ENCODE measurements at places on chromosomes 4 and X.

- no peak for DNase-seq
These were observed 2.4 kb upstream of the FAM50A start for GRCh38 chrX:154441564-154441963.

DNA sequence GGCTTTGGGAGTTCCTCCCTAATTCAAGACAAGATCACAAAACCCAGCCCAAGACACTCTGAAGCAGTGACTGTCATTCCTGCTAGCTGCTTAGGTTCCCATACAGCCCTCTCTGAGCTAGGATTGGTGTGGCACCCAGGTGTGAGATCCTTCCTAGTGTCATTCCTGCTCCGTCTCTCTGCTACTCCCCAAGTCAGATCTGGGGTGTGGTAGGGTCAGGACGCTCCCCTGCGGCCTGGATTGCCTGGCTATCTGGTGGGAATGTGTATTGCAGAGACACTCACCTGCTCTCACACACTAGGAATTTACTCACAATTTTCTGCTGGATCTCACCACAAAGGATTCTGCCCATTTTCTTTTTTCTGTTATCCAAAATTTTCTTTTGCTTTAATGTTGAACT lies 560.8 kb upstream of the ATOH1 start:
- DNase-seq, result no peak

DNA sequence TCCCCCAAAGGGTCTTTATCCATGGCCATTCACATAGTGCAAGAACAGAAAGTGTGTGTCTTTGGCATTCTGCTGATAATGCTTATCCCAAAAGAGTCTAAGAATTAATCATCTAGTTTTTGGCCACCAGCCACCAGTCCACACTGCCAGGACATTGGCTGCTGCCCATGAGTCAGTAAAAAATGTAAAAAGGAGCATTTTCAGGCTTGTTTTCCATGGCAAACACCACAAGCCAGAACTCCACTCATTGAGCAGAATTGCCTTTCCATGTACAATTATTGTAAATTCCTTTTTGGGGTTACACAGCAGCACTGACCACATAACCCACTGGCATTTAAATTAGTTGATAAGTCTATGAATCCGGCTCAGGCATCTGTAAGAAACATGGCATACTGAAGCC lies 89.2 kb upstream of the PRDX4 start:
- DNase-seq, result no peak

- no peak for DNase-seq
These were observed 76.3 kb downstream of the PTTG2 start for GRCh38 chr4:38036548-38036947.

GRCh38 chr4:64251781-64252180 lies 157.5 kb downstream of the TECRL start:
- no peak for DNase-seq

GRCh38 chr4:41319553-41319952 lies 62.8 kb downstream of the UCHL1 start:
- no peak for DNase-seq

GRCh38 chr4:37383579-37384229 lies 139.2 kb downstream of the NWD2 start:
- peak; percentile 64 for DNase-seq

DNA sequence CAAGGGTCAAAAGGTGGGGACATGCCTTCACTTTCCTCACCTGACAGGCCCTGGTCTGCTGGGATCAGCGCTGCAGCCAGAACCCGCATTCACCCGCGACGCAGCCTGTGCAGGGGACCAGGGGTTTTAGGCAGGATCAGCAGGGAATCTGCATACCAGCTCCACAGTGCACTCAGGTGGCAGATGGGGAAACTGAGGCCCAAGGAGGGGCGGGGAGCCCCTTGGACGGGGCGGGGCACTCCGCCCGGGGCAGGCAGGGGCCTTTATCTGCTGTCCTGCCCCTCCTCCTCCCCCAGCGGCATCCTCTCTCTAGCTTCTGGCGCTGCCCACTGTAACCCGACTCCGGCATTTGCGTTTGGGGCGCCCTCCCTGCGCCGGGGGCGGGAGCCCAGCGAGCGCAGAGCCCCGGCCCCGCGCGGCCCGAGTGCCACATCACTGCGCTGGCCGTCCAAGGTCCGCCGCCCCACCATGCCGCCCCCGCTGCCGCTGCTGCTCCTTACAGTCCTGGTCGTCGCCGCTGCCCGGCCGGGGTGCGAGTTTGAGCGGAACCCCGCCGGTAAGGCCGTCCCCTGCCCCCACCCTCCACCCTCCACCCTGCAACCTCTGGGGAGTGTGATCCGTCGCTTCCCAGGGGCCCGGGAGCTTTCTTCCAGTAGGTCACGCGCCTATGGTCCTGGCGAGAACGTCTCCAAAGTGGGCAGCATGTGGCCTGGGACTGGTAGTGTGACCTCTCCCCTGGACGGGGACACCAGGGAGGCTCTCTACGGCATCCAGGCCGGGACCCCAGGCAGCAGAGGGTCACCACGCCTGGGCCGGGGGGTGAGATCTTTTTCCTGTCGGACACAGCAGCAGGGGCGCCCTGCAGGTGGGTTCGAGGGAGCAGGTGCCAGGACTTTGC lies at the start of gene CPZ:
Gene CPZ (plus strand): TSS at position 400 of the 898 bp plus-strand sequence. CDS start 69 bp downstream, at position 469.
- DNase-seq, result no peak

- no peak for DNase-seq
These were observed 313.1 kb downstream of the STK32B start for GRCh38 chr4:5364406-5364805.

GRCh38 chr4:86942185-86942666 lies 7.4 kb downstream of the AFF1 start:
- DNase-seq, result peak; percentile 77

DNA sequence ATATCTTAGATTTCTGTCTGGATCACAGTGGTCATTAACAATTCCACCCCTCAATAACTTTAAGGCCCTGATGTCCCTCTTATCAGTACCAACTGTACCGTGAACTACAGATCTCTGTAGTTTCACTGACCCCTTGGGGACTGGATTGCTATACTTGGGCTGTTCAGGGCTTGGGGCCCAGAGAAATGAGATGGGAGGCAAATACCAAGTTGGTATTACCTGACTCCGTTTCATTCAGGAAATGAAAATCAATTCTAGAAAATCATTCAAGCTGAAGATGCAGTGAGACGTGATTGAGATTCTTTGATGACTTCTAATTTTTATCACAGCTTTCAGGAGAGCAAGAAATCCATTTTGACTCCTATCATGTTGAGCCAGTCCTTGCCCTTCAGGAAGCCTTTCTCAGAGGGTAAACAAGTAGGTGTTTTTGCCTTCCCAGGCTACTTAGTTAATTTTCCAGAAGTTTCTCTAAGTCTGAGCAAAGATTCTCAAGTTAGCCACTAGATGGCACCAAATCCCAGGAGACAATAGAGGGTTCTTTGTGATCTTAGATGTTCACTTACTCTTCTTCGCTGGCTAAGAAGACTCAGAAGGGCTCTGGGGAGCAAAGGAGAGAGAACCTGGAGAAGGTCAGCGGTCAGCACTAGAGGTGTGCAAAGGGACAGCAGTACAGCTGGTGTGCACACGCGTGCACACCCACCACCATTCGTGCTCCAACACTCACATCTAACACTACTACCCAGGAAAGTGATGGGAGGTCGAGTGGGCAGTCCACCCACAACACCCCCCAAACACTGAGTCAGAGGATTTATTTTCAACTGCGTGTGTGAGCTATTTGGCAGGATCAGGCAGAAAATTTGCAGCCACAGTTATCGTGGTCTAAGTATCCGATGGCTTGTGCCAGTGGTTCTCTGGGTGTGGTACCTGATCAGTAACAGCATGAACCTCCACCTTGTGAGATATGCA lies 7.4 kb downstream of the HNRNPH2 start:
- peak; percentile 50 for DNase-seq

- DNase-seq, result peak; percentile 38
These were observed 51.7 kb downstream of the GASK1B start for GRCh38 chr4:158121161-158121579.

GRCh38 chr4:115489279-115489678 lies 375.9 kb upstream of the NDST4 start:
- no peak for DNase-seq

GRCh38 chr4:3199653-3200422 lies 49.1 kb upstream of the MSANTD1 start:
- no peak for DNase-seq

- no peak for DNase-seq
These were observed 17.1 kb upstream of the CD40LG start for GRCh38 chrX:136630881-136631280.

GRCh38 chr4:152100379-152101201 lies 339.8 kb upstream of the GATB start:
- DNase-seq, result no peak

DNA sequence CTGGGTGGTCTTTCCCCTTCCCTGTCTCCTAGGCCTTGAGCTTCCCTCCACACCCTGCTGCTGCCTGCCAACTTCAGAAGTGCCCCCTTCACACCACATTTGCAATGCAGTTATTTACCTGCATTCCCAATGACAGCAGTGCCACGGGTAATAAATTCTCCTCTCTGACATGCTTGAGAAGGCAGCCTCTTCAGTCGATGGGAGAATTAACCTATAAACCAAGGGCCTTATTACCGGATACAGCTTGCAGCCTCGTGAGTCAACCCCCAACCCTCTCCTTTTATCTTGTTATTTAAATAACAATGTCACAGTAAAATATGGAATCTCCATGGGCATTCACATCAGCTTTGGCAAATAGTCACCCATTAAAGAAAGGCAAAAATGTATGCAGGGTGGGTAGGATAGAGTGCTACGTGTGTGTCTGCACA lies 34.7 kb upstream of the LGI2 start:
- no peak for DNase-seq

- DNase-seq, result no peak
These were observed 207.3 kb downstream of the HS6ST2 start for GRCh38 chrX:132751063-132751690.

DNA sequence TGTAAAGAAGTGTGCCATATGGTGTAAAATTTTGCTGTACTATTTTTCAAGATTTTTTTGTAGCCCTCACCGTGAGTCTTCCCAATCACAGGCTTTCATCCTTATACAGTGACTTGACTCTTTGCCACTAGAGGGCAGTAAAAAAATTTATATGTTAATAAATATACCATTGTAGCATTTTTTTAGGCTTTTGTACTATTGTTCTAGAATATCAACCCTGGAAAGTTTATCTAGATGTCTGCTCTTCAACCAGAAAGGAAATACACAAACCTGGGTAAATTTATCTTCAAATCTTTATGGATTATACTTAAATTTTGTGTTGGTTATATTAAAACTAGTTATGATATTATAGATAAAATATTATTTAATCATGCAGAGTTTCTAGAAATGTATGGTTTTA lies 235.3 kb downstream of the TENM3 start:
- DNase-seq, result no peak

- no peak for DNase-seq
These were observed 43.9 kb downstream of the LUZP4 start for GRCh38 chrX:115333446-115333845.

Data from large intestine (tissue), 12 donors.